ENCODE measurements at places on chromosomes 1 and 21.
A peak's percentile ranks its signal among the peaks of the same experiment; 100 is the strongest.

GRCh38 chr1:201816309-201816854, 12.6 kb upstream of the IPO9 start:
- DNase-seq: no peak

GRCh38 chr21:38159355-38159754, 97.4 kb upstream of the KCNJ15 start:
- DNase-seq: peak; percentile 61

DNA sequence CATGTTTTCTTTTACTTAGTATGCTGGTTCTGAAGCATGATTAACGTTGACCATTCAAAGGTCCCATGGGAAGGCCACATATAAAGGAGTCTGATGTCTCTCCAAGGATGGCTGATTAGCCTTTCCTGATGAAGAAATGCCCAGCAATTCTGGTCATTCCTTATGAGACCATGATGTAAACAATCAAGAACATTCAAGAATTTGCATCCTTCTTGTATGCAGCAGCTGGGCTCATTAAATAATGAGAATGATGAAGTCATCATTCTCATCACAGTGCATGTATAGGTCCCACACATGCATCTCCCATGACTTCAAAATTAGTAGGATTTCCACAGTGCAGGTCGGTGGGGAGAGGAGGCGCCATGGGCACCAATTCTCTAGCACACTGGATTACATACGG, 85.4 kb downstream of the APP start:
- no peak for DNase-seq

- DNase-seq: no peak
Measured at GRCh38 chr1:114345930-114346479, 165.0 kb downstream of the TRIM33 start.

GRCh38 chr1:209927466-209927865, 10.6 kb upstream of the SYT14 start:
- no peak for DNase-seq

DNA sequence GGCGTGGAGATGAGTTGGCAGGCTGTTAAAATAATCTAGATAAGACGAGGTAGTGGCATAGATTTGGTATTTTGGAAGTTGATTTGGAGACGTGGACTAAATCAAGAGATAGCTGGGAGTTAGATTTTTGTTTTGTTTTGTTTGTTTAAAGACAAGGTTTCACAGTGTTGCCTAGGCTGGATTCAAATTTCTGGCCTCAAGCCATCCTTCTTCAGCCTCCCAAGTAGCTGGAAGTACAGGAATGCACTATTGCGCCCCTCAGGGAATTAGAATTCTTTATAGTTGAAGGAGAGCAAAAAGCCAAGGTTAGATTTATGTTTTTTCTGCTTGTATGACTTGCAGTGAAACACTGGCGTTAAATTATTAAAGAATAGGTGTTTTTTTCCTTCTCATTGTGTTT, 22.3 kb upstream of the SNRPE start:
- DNase-seq: no peak

- no peak for DNase-seq
Measured at GRCh38 chr1:12627296-12627695, 9.3 kb upstream of the DHRS3 start.

DNA sequence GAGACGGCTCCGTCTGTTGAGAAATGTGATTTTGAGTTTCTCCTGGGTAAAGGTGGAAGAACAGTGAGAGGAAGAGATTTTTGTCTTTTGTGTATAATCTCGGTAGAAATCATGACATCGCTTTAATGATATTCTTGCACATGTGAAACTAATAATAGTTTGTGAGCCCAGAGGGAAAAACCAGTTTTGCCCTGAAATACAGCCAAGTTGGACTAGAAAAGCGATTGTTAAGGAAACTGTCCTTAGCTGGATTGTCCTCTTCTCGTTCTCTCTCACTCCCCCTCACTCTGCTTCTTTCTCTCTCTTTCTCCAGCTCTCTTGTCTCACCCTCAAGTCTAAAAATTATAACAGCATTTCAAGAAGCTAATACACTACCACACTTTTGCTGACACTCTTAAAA, 17.1 kb downstream of the KCNJ6 start:
- DNase-seq: no peak

Data from ACHN (cell line).